ENCODE measurements at places on chromosomes 6 and 20. TPM values are rescaled to one million over a fixed set of nuclear protein-coding genes. Genes with fewer than 3 reads are reported as not detected.

GRCh38 chr20:61753987-61754956 is 311.4 kb downstream of the TAF4 start:
- DNase-seq, result no peak

- peak; percentile 43 for DNase-seq
Measured at GRCh38 chr6:82022614-82023129, 224.9 kb downstream of the IBTK start.

GRCh38 chr20:51378171-51378928 is 164.2 kb downstream of the NFATC2 start:
- peak; percentile 13 for DNase-seq

GRCh38 chr6:43669050-43669921 is 18.3 kb downstream of the MRPS18A start:
- no peak for DNase-seq

DNA sequence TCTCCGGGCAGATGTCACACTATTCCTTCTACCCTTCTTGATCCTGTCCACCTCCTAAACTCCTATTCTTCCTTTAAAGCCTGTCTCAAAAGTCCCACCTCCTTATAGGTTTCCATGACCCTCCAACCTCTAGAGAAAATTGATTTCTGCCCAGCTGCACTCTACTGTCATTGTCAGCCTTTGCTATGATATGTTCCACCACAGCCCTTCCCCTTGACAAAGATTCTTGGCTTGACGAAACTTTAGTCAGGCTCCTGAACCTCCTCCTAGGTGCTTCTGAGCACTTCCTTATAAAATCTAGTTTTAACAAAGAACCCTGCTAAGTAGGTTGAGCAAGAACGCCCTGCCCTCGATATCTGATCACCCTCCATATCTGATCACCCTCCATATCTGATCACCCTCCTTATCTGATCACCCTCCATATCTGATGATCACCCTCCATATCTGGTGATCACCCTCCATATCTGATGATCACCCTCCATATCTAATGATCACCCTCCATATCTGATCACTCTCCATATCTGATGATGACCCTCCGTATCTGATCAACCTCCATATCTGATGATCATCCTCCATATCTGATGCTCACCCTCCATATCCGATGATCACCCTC is 103.2 kb downstream of the RIN2 start:
- no peak for DNase-seq

GRCh38 chr6:62940848-62941247 is 270.4 kb upstream of the FKBP1C start:
- DNase-seq, result no peak

PTCHD4 gene
- 1.6 TPM for total RNA-seq

SYCP2L gene
- 12.2 TPM for total RNA-seq

PKHD1 gene
- not detected for total RNA-seq

GNMT gene
- total RNA-seq, result not detected

LY6G6F gene
- not detected for total RNA-seq

Measured in NCI-H460 (cell line).